Mammary epithelial cell (primary cell): ENCODE measurements at places on chromosomes 7 and 10. TPM values are rescaled to one million over a fixed set of nuclear protein-coding genes. Genes with fewer than 3 reads are reported as not detected.

Gene HOXA4
- 1.5 TPM in 2 replicates for total RNA-seq

Gene CPA2
- total RNA-seq: 0.17 TPM

Gene SLC18A3
- not detected in 2 replicates for total RNA-seq

Gene SCART1
- 1.3 TPM for total RNA-seq

Gene KNDC1
- total RNA-seq: 0.35 and 1.2 TPM in 2 replicates

Gene EPHA1
- 8.1 and 15.2 TPM in 2 replicates for total RNA-seq

Gene GPC2
- 4.7 and 6.4 TPM in 2 replicates for total RNA-seq

Gene SMO
- 7.6 and 10.4 TPM in 2 replicates for total RNA-seq

Gene ACSM6
- total RNA-seq: not detected

Gene AQP1
- 0.17 TPM for total RNA-seq

Gene ST8SIA6
- not detected in 2 replicates for total RNA-seq

Gene HOXA11
- total RNA-seq: 0.17 TPM

Gene ARMC3
- total RNA-seq: not detected in 2 replicates

Gene HOXA7
- total RNA-seq: 2.3 TPM
